ENCODE measurements at places on chromosomes 13 and 19. TPM values are rescaled to one million over a fixed set of nuclear protein-coding genes. Genes with fewer than 3 reads are reported as not detected.

- peaks cover 16% of the 10 kb centered on the region for H3K4me1 ChIP-seq
- H3K4me3 ChIP-seq = no peak overlapping the region
- no peaks in the 10 kb centered on the region for H3K27me3 ChIP-seq
- DNase-seq = no peak
- no peak overlapping the region for H3K27ac ChIP-seq
Measured at GRCh38 chr19:54155694-54156093, 3.8 kb downstream of the LENG1 start.

GRCh38 chr13:98803111-98803561, 50.7 kb upstream of the SLC15A1 start:
- H3K4me3 ChIP-seq = no peak overlapping the region
- H3K27me3 ChIP-seq = no peaks in the 10 kb centered on the region
- no peak for DNase-seq

GRCh38 chr19:16888629-16889365, at the start of gene F2RL3:
Gene F2RL3 (plus strand): TSS chr19:16888999. CDS start chr19:16889190, 191 bp downstream.
- peak within 1 kb of the TSS; percentile 37 for H3K4me3 ChIP-seq
- peaks cover 37% of the 10 kb centered on the region for H3K4me1 ChIP-seq
- no peaks in the 10 kb centered on the region for H3K36me3 ChIP-seq
- H3K27me3 ChIP-seq = peaks cover 39% of the 10 kb centered on the region

GRCh38 chr19:32318884-32319520, 26.4 kb upstream of the ZNF507 start:
- H3K4me1 ChIP-seq = no peaks in the 10 kb centered on the region
- H3K4me3 ChIP-seq = no peak overlapping the region
- no peak for DNase-seq
- H3K27me3 ChIP-seq = no peaks in the 10 kb centered on the region
- H3K27ac ChIP-seq = no peak overlapping the region

Gene NLRP11
- not detected for polyA plus RNA-seq

Gene PSG7
- not detected for polyA plus RNA-seq

Gene ANGPTL4
- 4.8 TPM for polyA plus RNA-seq

All from left lung (tissue), 14 donors.